GM06990 (cell line): ENCODE measurements at places on chromosomes 7 and 10.

- DNase-seq, result no peak
Observed at GRCh38 chr10:28296023-28296422, 6.8 kb downstream of the MPP7 start.

- no peak for DNase-seq
Observed at GRCh38 chr10:101959346-101959916, 96.5 kb downstream of the ARMH3 start.

DNA sequence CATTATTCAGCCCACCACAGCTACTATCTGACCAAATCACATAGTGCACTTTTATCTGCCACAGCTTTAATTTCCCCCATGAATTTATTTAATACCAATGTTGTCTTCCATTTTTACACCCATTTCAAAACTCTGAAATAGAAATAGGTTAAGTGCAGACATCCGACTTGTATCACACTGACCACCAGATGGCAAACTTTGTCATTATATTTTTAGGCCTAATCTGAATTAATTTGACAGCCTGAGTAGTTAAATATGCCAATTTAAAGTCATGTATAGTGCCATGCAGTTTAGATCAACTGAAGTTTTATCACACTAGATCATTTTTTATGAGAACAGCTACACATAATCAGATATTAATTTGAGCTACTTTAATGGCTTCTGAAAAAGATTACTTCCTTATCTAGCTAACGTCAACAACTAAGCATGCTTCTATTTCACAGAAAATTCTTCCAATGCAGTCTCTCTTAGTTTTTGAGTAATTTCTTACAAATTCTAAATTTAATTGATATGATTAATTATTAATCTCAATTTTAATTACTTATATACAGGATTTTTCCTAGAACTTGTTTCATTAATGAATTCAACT lies 566.4 kb downstream of the GFRA1 start:
- DNase-seq, result no peak

- peak; percentile 13 for DNase-seq
Observed at GRCh38 chr7:141737118-141737835, 881 bp upstream of the SSBP1 start.

DNA sequence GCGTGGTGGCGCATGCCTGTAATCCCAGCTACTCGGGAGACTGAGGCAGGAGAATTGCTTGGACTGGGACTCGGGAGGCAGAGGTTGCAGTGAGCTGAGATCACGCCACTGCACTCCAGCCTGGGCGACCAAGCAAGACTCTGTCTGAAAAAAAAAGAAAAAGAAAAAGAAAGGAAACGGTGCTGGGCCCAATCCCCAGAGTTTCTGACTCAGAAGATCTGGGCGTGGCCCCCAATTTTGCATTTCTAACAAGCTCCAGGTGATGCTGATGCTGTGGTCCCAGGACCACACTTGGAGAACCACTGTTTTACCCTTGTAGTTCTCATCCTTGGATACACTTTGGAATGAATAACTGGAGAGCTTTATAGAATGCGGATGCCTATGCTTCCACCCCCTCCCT lies 79.0 kb downstream of the C10orf105 start:
- DNase-seq, result no peak

DNA sequence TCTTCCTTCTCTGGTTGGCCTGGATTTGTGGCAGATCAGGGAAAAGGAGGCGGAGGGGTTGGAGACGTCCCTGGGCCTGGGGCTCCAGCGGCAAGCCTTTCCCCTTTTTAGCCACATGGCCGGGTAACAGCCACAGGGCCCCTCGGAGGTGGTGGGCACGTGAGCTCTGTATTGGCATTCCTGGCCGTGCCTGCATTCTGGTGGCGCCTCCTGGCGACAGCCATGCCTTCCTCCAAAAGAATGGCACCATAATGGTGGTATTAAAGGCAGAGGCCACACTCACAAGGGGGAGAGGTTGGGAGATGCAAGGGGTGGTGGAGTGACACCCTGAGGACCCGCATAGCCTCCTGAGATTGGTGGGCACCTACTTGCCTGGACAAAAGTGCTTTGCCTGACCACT lies 3.0 kb upstream of the AQP1 start:
- no peak for DNase-seq

- DNase-seq, result no peak
Observed at GRCh38 chr10:7546385-7546967, 120.3 kb downstream of the ITIH5 start.

DNA sequence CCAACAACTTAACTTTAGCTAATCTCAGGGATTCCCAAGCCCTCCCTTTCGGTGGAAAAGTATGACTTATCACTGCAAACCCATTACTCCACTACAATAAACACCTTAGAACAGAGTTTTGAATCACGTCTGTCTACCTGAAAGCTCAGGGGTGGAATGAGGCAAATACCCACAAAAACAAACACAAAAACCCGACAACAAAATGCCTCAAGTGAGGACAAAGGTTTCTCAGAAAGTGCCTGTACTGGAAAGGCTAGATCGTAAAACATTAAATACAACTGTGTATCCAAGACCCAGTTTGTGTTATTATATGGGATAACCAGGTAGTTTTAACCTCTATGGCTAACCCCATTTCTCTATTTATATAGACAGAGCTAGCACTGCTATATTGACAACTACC lies 26.0 kb downstream of the MKRN1 start:
- no peak for DNase-seq

GRCh38 chr7:32958046-32959025 lies 1.1 kb downstream of the FKBP9 start:
- DNase-seq, result no peak

- no peak for DNase-seq
Observed at GRCh38 chr7:100091411-100092181, 2.8 kb downstream of the COPS6 start.

- DNase-seq, result no peak
Observed at GRCh38 chr7:94289071-94289470, 105.6 kb upstream of the COL1A2 start.

GRCh38 chr7:138935465-138936011 lies 45.7 kb downstream of the KIAA1549 start:
- no peak for DNase-seq

- DNase-seq, result no peak
Observed at GRCh38 chr10:8978100-8978499, 923.6 kb downstream of the GATA3 start.

DNA sequence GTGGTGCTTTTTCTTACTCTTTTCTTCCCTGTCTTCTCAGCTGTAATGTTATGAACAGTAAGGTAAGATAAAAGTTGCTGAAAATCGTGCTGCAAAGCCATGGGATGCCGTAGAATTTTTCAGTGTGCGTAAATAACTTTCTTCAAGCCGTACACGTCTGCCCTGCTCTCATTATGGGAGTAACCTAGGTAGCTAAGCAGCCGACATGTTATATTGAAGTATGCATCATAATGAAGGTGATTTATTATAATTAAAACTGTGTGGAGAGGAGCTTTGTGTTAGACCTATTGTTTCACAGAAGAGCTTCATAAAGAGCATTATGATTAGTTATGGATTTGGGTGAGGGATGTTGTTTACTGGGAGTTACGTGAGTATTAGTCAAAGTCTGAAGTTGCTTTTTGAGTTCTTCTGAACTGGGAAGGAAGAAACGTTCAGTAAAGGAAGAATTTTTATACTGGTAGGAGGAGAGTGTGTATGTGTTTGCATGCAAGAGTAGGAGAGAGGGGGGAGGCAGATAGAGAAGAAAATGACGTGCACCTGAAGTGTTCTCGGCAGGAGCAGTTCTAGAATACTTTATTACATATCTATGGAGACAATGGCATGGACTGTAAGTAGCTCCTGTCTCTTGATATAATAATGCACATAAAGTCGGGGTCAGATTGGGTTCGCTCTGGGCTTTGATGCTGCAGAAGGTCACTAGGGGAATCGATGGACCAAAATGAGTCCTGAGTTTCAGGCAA lies 56.3 kb downstream of the POU6F2 start:
- DNase-seq, result no peak

DNA sequence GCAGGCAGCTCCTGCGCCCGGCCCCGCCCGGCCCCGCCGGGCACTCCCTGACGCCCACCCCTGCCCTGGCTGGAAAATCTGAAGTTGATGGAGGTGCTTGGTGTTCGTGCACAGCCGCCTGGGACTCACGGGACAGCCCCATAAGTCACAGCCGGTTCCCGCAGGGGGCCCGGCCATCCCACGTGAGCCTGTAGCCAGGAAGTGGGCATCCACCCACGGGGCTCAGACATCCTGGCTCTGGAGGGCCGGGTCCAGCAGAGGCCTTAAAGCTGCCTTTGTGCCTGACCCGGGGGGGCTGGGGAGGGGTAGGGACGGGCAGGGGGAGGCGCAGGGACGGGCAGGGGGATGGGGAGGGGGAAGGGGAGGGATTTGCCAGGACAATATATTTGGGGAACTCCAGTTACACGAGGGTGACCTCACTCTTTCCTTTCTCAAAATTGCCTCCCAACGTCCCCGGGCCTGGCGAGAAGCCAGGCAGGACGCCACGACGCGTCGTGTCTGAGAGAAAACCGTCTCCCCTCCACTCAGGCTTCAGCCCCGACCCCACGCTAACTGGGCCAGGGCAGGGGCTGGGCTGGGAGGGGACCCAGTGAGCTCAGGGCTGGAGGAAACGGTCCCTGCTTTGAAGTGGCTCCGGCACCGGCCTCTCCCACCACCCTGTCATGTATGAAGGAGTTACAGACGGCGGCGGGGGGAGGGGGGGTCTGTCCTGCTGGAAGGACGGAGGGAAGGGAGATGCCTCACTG lies 82.1 kb upstream of the PDGFA start:
- peak; percentile 85 for DNase-seq

- DNase-seq, result no peak
Observed at GRCh38 chr7:73517241-73517995, 4.7 kb downstream of the BAZ1B start.

GRCh38 chr7:49845626-49846025 lies 72.2 kb downstream of the VWC2 start:
- no peak for DNase-seq

DNA sequence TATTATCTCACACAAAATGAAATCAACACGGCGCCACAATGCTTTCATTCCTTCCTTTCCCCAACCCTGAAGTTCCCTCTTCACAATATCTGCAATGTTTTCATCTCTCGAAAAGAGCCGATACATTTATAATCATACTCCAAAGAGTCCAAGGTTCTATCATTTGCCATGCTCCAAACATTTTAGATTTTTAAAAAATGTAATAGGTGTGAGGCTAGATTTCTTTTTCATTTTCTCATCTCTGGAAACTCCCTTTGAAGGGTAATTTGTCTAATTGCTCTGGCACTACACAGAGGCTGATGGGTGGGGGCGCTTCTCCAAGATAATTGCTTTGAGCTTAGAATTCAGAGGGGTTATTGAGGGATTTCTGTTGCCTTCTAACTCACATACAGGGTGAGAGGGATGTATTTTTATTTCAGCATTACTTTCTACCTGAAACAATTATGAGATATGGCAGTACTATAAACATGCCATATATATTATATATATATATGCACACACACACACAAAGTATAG lies 4.9 kb downstream of the DLX5 start:
- no peak for DNase-seq

- DNase-seq, result no peak
Observed at GRCh38 chr7:34277803-34278199, 372.5 kb downstream of the BMPER start.

- no peak for DNase-seq
Observed at GRCh38 chr7:66082083-66082482, 6.5 kb downstream of the ASL start.

- no peak for DNase-seq
Observed at GRCh38 chr7:2515424-2516193, 4.0 kb upstream of the LFNG start.

- DNase-seq, result no peak
Observed at GRCh38 chr7:108088729-108089128, 41.4 kb downstream of the LAMB4 start.

GRCh38 chr10:92688927-92689662 lies 660 bp upstream of the HHEX start:
- DNase-seq, result peak; percentile 64

DNA sequence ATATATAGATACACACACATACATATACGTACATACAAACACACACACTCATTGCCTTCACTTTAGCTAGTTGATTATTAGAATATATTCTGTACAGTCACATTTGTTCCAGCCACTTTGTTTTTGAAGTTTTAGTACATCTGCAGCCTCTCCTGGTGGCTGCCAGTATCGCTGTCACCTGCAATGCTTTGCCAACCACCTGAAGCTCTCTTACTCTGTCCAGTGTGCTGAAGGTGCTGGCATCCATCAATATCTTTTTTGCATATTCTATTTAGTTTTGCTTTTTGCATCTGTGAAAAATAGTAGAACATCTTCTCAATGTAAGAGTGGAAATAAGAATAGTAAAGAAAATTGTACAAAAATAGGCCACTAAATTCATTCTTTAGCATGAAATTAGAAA lies 388.6 kb downstream of the EXOC4 start:
- DNase-seq, result no peak

GRCh38 chr7:142470544-142470830 lies 212.6 kb upstream of the PRSS58 start:
- DNase-seq, result no peak

GRCh38 chr7:105581066-105581811 lies at the start of gene EFCAB10:
Gene EFCAB10, minus strand, starts transcription at chr7:105581493. Its CDS starts 30 bp downstream, at chr7:105581463.
- DNase-seq, result peak; percentile 65

DNA sequence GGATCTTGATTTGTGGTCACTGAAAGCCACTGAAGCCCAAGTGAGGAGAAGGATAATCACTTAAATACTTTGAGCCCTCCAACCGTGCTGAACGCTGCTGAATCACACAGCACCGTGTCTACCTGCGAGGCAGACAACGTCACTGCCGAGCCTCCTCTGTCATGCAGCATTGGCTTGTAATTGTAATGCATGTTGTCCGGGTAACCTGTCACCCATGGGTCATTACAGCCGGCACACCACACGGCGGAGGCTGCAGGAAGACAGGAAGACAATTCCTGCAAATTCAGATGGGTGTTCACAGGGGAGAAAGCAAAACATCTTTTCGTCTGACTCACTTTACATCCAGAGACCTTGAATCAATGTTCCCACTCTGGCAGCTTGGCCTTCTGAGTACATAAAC lies 546.1 kb upstream of the FOXK1 start:
- no peak for DNase-seq

DNA sequence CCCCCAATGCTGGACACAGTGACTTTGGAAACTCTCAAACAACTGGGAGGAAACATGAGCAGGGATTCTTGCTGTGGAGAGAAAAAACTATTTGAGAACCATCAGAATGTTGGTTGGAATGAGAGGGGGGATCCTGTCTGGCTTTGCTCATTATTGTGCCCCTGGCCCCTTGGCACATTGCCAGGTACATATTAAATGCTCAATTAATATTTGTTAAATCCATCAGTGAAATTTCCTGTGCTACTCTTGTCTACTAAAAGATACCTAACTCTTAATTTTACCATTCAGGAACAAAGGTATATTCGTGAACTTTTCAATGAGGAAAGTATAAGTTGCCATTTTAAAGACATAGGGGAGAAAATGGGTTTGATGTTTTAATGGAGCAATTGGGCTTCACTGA lies 329.4 kb downstream of the OTUD1 start:
- DNase-seq, result no peak

DNA sequence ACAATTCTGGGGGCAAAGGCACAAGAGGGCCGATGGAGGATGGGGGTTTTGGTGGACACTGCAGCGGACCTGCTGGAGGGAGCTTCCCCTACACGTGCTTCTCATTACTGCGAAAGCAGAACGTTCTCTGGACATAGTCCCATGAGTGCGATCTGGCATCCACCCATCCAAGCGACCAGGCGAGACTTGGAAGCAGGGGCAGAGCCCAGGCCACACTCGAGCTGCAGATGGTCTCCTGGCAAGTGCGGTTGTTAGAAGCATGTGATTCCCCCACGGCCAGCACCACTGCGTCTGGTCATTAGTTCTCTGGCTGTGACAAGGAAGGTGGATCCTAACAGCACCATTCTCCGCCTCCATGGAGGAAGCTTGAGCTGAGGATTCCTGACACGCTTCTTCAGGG lies 118.4 kb upstream of the TCERG1L start:
- DNase-seq, result no peak
